Activated CD4-positive, alpha-beta T cell treated with anti-CD3 and anti-CD28 coated beads, Interleukin-2, amount 50 U/mL, for 48 hours (primary cell): ENCODE measurements at places on chromosomes 12 and 14.

GRCh38 chr12:98752726-98753125 is 107.6 kb downstream of the APAF1 start:
- no peak for DNase-seq

DNA sequence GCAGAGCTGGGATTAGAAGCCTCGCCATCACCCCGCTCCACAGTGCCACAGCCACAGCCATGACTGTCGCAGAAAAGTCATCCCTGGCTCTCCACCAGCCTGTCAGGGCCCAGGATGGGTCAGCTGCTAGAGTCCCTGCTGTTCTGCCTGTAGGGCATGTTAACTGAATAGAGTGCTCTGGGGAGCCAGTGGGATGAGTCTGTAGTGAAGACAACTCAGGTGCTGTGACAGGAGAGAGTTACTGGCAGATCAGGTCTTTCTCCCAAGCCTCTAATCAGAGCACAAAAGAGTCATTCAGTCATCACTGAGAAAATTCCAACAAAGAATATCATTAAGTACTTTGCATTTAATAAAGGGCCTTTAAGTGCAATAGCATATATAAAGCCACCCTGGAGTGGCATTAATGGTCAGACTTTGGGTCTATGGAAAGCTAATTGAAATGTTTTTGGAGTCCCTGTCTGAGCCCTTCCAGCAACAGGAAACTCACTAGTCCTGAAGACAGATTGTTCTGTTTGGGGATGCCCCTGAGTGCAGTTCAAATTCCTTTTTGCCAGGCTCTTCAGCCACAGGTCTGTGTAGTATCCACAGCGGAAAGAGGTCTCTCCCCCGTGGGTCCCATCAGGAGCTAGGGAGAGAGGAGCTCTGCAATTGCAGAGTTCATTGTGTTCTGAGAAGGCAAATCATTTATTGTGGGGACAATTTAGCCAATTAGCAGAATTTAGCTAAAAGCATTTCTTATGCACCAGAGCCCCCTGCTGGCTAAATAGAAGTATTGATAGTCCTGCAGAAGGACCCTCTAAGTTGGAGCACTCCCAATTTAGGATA is 45.2 kb upstream of the C14orf132 start:
- DNase-seq = no peak

DNA sequence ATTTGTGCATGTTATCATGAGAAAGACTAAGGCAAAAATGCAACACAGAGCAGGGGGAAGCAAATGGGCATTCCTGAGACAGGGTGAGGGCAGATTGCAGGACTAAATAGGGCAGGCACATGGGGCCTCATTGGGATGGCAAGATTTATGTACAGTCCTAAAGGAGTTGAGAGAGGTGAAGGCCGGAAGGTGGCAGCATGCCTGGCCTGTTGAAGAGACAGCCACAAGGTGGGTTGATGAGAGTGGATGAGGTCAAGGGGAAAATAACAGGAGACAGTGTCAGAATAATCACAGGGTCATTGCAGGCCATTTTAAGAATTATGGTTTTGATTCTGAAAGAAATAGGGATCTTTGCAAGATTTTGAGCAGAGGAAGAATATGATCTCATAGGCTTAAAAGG is 21.0 kb downstream of the PAH start:
- DNase-seq = no peak

GRCh38 chr12:5881666-5882065 is 63.4 kb downstream of the ANO2 start:
- no peak for DNase-seq
